Activated T-cell treated with anti-CD3 and anti-CD28 coated beads, Interleukin-2, amount 50 U/mL, for 24 hours (primary cell): ENCODE measurements at places on chromosomes 7 and 10.

- DNase-seq: no peak
These were observed 92.6 kb downstream of the POLL start for GRCh38 chr10:101495324-101495925.

- no peak for DNase-seq
These were observed 73.8 kb upstream of the EFCAB10 start for GRCh38 chr7:105655067-105655466.

DNA sequence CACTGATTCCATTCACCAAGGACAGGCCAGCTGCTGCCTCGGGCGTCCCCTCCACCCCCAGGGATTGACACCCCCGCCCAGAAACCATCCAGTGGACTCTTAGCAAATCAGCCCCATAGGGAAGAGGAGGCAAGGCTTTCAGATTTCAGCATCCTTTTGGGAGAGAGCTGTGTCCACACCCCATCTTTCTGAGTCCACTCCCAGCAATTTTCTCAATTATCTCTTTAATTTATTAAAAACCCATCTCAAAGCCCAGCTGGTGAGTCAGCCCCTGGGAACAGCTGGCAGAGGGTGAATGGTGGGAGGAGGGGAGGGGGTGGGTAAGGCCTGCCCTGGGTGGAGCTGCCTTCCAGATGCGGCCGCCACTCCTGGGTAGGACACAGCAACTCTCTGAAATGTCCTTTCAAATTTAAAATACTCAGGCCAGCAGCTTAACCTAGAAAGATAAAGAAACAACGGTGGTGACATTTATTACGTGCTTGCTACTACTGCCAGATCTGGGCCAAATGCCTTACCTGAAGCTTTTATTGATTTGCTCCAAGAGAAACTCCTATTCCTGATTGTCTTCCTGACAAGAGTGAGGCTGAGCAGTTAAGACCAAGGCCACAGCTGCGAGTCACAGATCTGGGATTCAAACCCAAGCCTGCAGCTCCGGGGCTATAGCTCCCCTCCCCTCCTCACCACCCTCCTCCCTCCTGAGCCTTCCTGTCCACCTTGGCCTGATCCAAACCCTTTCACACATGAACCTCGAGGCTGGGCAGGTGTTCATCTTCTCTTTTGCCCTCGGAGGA, 120.4 kb downstream of the RGS10 start:
- no peak for DNase-seq

DNA sequence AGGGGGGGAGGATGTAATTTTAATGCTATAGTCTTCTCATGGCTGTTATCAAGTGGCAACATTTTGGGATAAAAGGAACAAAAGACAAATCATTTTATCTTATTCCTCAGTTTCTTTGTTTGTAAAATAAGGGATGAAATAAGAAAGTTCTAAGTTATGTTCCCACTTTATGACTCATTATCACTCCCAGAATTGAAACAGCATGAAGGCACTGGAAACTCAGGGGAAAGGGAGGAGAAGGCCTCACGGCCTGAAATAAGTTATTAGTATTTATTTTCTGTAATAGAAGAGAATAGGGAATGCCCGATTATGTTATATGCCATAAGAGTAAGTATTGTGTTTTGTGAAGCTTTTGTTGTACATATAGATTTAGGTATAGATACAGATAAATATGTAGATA, 85.0 kb upstream of the NAMPT start:
- DNase-seq: no peak

- no peak for DNase-seq
These were observed 205.6 kb downstream of the AUTS2 start for GRCh38 chr7:69803699-69804516.

- DNase-seq: no peak
These were observed 188.5 kb upstream of the BMPER start for GRCh38 chr7:33716581-33717477.

- no peak for DNase-seq
These were observed 66.2 kb downstream of the WDR37 start for GRCh38 chr10:1122349-1122748.

DNA sequence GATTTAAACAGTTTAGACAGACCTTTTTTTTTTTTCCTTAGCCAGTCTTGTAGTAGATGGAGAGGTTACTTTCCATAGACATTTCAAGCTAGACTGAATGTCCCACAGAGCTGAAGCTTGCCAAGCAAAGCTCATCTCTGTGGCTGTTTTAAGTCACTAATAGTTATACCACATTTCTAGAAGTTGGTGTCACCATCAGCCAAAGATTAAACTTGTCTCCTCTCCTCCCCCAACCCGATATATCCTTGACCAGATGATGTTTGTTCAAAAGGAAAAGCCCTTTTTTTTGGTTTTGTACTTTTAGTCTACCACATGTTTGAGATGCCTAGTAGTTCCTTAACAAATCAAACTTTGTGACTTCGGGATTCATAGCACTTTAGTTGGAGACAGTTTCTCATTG, 66.1 kb downstream of the ADD3 start:
- DNase-seq: no peak

GRCh38 chr7:36015733-36016132, 137.3 kb upstream of the EEPD1 start:
- no peak for DNase-seq

DNA sequence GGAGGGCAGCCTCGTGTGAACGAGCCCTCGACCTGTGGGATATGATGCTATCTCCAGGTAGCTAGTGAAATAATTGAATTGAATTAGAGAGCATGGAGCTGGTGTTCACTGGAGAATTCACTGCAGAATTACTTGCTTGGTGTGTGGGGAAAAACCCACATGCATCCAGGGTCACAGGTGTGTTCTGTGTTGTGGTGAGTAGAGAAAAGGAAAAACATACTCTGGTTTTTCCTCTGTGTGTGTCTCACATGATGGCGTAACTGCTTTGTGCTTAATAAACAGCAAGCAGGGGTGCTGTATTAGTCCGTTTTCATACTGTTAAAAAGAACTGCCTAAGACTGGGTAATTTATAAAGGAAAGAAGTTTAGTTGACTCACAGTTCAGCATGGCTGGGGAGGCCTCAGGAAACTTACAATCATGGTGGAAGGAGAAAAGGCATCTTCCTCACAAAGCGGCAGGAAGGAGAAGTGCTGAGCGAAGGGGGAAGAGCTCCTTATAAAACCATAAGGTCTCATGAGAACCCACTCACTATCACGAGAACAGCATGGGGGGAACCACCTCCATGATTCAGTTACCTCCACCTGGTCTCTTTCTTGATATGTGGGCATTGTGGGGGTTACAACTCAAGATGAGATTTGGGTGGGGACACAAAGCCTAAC, 62.6 kb downstream of the TACR2 start:
- DNase-seq: no peak

DNA sequence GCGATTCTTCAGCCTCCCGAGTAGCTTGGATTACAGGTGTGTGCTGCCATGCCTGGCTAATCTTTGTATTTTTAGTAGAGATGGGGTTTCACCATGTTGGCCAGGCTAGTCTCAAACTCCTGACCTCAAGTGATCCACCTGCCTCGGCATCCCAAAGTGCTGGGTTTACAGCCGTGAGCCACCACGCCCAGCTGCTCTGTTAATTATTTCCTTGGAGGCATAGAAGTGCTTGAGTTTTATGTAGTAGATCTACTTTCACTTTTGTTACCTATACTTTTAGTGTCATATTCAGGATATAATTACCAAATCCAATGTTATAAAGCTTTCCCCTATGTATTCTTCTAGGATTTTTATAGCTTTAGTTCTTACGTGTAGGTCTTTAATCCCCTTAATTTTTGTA, 1093.0 kb downstream of the GATA3 start:
- DNase-seq: no peak

- DNase-seq: no peak
These were observed 4.4 kb downstream of the TACR2 start for GRCh38 chr10:69412232-69412790.

- DNase-seq: no peak
These were observed 57.7 kb downstream of the MYPN start for GRCh38 chr10:68166871-68167585.

DNA sequence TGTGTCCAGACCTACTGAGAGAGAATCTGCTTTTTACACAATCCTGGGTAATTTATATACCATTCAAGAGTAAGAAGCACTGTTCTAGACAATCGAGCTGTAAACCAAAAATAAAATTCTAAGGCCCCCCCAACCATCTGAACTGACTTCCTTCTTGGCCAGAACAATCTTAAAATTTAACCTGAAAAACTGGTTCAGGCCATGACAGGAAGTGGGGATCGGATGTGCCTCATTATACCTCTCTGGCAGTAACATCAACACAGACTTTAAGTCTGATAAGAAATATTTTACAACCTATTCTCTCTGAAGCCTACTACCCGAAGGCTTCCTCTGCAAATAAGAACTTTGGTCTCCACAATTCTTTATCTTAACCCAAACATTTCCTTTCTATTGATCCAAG, 75.2 kb upstream of the KIF5B start:
- no peak for DNase-seq

DNA sequence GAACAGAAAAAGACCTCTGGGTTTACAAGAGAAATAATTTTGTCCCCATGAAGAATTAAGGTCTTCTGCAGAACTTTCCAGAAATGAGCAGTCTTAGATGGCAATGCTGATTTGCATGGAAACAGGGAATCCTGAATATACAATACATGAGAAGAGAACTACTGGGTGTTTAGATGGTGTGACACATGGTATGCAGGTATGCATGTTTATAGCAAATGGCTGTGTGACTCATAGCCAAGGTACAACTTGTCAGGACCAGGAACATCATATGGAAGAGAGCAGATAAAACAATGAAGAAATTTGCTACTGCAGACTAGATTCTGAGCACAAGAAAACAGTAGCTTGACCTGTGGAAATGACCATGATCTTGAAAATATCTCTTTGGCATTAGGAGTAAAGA, 907.8 kb downstream of the GATA3 start:
- no peak for DNase-seq

GRCh38 chr10:30431435-30431911, 2.5 kb upstream of the MAP3K8 start:
- DNase-seq: no peak

GRCh38 chr7:113045379-113045778, 41.2 kb downstream of the GPR85 start:
- no peak for DNase-seq

GRCh38 chr7:157488966-157489365, 152.2 kb downstream of the DNAJB6 start:
- no peak for DNase-seq

DNA sequence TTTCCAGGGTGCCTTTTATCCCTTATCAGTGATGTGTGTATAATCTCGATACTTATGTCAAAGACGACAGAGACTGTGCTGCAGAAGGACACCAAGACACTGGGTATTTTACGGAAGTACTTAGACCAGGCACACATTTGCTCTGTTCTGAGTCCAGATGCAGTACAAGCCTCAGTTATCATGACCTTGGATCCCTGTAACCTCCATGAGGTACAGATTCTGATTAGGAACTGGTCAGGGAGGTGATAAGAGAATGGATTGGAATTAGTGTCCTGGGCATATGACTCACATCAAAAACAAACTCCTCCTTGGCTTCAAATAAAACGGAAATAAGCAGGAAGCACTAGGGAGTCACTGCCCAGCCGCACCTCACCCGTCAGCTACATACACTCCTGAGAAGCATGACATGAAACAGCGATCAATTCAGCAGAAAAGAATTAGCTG, 146.5 kb downstream of the SFMBT2 start:
- DNase-seq: no peak

- DNase-seq: no peak
These were observed 8.8 kb upstream of the NUPR2 start for GRCh38 chr7:56124981-56125380.

- no peak for DNase-seq
These were observed 120.1 kb downstream of the ZNF248 start for GRCh38 chr10:37737336-37737735.

GRCh38 chr10:133258066-133258817, 18.4 kb downstream of the ADAM8 start:
- peak; percentile 71 for DNase-seq

GRCh38 chr7:32145911-32146310, 75.7 kb upstream of the PDE1C start:
- DNase-seq: no peak

GRCh38 chr10:35316218-35316967, 19.9 kb upstream of the CCNY start:
- no peak for DNase-seq

- DNase-seq: no peak
These were observed 15.2 kb downstream of the GPR85 start for GRCh38 chr7:113071465-113071864.

DNA sequence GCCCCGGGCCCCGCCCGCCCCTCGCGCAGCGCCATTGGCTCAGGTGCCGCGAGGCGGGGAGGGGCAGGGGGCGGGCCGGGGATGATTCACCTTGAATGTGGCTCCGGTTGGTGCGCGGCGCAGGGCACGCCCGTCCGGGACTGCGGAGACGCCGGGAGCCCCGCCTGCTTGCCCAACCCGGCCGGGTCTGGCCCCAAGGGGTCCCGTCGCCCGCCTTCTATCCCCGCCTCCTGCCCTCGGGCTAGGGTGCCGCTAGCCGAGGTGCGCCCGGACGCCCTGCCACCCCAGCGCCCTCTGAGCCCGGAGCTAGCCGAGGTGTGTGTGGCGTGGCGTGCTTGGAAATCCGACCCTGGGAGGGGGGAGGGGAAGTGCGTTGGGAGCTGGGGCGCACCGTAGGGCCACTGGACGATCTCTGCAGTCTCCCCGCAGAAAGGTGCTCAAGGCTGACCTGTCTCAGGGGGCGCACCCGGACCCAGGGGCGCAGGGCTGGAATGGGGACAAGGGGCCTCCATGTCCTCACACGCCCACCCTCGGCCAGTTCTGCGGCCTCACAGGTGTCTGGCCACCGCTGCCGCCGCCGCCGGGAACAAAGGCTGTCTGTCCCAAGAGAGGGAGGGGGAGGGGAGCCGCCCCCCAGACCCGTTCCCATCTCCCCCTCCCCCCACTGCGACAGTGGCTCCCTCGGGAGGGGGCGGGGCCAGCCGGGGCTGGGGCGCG, 168.9 kb downstream of the NRF1 start:
- peak; percentile 84 for DNase-seq

DNA sequence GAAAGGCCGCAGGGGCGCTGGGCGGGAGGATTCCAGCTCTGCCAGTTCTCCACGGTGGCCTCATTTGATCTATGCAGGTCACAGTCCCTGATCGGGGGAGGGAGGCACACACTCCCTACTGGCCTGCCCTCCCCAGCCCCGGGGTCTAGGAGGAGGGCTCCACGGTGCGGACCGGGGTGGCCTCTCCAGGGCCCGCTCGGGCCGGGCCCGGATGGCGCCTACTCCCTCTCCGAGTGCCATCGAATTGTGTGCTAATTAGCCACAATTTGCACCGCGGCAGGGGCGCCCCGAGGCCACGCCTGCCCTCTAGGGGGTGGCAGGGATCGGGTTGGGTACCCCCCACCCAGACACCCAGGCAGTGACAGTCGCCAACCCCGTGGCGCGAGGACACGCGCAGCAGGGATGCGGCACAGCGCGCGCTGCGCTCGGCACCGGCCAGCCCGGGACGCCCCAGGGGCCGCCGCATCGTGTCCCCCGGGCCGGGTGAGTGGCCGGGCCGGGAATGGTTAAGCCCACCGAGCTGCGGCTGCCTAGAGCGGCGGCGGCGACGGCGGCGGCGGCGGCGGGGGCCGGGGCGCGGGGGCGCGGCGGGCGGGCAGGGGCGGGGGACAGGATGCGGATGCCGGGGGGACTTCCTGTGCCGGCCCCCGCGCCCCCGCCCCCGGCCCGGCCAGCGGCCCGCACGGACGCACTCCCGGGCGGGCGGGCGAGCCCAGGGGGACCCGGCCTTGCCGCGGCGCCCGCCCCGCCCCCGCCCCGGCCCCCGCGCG, at the start of gene ZNF853:
ZNF853 (plus strand) TSS at position 658 of the 770 bp plus-strand sequence. CDS start 565 bp downstream, outside the sequence.
- peak; percentile 57 for DNase-seq
